ENCODE measurements at places on chromosomes 2 and 18.

DNA sequence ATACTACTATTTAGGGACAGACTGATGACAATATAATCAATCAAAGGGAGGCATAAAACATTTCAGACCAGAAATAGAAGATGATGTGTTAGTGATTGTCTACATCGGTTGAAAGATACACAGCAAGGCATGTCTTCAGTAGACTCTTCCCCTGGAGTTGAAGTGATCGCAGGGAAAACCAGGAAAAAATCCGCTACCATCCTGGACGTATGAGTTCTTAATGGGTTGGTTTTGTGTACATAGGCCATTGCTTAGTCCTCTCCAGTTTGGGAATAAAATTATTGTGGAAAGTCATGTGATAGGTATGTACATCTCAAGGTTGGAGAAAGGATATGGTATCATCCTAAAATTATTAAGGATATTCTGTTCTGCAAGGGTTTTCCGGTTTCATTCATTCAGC lies 4.3 kb downstream of the APCDD1 start:
- no peak for DNase-seq

DNA sequence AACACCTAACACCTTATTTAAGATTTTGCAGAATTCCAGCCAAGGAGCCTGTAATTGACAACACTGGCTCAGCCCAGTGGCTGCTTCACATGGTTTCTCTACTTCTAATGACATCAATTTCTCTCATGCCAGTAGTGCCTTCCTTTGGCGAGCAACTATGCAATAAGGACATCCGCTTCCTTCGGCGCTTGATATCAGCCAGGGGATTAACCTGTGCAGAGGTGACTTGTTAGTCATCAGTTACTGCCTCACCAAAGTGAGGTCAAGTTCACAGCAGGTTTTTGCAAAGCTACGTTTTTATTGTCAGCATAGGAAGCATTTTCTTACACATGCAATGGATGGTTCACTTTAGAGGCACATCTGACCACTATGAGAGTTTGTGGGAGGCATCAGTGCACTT lies 24.0 kb upstream of the EDAR start:
- no peak for DNase-seq

DNA sequence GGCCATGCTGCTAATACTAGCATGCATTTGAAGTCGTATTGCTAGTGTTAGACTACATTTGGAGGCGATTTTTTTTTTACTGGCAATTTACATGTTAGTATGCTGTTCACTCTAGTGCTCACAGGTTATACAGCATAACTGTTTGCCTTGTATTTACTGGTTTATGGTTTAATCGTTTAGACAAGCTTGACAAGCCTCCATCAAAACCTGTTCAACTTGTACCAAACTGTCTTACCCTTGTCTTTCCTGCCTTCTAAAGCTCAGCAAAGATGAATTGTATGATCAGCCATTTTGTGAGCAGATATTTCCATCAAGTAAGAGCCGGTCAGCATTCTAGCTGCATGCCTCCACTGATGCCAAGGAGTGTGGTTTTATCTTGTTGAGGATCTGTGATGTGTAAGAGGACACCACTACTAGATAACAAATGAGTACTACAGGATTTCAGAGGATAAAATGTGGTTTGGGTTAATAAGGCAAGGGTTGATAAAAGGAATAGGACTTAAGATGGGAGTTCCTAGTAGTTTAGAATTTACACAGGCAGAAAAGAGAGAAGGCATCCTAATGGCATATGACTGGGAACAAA lies 68.4 kb upstream of the ITM2C start:
- no peak for DNase-seq

- no peak for DNase-seq
Observed at GRCh38 chr2:69789175-69789721, 40.2 kb upstream of the GMCL1 start.

DNA sequence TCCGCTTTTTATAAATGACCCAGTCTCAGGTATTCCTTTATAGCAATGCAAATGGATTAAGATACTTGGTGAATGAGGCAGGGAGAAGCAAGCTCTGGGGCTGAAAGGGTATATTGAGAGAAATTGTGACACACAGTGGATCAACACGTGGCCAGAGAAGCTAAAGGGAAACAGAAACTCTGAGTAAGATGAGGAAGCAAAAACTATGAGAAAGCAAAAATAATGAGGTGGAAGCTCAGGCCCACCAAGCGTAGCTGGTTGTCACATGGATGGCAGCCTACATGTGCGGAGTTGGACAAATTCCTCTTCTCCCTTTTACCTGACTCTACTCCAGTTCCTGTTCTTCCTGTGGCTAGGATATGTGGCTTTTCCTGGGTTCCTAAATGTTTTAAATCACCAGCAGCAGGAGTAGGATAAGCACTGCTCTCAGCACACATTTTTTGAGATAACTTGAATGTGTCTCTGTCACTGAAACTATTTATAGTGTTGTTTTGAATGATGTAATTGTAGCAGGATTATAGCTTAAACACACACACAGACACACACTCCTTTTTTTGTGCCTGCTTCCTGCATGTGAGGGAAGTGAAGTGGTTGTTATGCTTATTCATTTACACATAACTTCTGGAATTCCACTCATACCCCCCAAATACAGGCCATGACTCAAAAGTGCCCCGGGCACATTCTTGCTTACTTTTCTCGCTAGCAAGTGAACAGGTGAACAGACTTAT lies 30.1 kb upstream of the EPC2 start:
- DNase-seq: no peak

- DNase-seq: no peak
Observed at GRCh38 chr2:190607014-190607597, 41.8 kb upstream of the NAB1 start.

DNA sequence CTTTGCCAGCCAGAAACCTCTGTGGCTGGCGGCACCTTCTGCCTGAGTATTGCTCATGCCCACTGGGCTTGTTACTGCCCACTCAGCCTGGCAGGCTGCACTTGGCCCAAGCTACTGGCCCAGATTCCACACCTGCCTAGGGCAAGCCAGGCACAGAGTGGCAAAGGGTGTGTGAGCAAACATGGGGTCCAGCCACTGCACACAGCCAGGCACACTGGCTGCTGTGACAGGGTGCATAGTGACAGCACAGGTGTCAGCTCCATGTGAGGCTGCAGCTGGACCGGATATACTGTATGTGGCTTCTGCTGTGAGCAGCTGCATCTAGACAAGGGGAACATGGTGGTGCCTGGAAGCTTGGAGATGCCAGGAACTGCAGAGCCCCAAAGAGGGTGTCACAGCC lies 113.9 kb downstream of the COPS8 start:
- DNase-seq: no peak

DNA sequence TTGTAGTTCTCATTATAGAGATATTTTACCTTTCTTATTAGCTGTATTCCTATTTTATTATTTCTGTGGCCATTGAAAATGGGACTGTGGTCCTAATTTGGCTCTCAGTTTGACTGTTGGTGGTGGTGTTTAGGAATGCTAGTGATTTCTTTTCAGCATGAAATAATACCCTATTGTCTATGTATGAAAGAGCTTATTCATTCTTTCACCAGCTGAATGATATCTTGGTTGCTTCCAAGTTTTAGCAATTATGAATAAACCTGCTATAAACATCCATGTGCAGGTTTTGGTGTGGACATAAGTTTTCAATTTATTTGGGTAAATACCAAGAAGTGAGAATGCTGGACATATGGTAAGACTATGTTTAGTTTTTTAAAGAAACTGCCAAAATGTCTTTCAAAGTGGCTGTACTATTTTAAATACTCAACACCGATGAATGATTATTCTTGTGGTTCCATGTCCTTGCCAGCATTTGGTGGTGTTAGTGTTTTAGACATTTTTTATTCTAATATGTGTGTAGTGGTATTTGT lies 501.6 kb upstream of the GYPC start:
- no peak for DNase-seq

GRCh38 chr18:446941-447560 lies 53.5 kb downstream of the COLEC12 start:
- no peak for DNase-seq

GRCh38 chr2:60960706-60961105 lies 56.8 kb upstream of the PEX13 start:
- DNase-seq: no peak

- DNase-seq: no peak
Observed at GRCh38 chr2:153944800-153945199, 73.1 kb downstream of the GALNT13 start.

GRCh38 chr2:231535961-231536360 lies 5.7 kb upstream of the NMUR1 start:
- no peak for DNase-seq

DNA sequence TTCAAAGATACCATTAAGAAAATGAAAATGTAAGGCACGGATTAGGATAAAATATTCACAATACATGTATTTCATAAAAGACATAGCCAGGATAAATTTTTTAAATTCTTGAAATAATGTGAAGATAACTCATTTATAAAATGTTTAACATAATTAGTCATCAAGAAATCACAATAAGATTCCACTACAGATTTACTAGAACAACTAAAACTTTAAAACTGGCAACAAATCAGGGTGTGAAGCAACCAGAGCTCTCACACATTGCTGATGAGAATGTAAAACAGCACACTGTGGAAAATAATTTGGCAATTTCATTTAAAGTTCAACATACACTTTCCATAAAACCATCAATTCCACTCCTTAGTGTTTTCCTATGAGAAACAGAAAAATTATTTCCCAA lies 89.6 kb upstream of the UBE2E3 start:
- no peak for DNase-seq

- DNase-seq: no peak
Observed at GRCh38 chr2:143379955-143380354, 250.7 kb downstream of the ARHGAP15 start.

- DNase-seq: no peak
Observed at GRCh38 chr2:231360401-231360800, 35.1 kb upstream of the B3GNT7 start.

- no peak for DNase-seq
Observed at GRCh38 chr2:239546541-239546940, 145.7 kb upstream of the HDAC4 start.

DNA sequence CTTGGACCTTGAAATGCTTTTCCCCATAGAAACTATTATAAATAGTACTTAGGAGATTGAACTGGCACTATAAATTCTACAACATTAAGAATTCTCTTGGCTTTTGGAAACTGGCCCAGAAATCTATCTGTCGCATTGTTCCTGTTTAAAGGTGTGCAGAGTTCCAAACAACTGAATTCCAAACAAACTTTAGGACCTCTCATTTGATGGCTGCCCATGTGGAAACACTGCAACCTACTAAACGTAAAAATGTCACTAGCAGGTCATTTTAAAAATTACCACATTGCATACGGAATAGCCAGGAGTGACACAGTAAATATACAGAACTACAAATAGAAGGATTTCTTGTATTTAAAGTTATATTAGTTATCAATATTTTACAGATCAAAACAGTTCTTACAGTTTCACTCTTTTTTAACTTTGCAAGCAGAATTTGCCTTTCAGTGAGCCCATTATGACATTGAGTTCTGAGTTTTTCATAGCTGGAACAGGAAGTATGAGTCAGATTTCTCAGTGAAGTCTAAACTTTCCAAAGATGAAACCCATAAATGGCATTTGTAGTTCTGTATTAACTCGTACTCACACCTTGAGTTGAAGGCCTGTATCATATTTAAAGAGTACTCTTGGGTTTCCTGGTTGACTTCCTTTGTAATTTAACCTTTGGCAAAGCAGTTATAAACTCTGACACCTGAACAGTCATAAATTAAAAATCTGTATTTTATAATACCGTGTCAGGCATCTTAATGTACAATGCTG lies 142.3 kb upstream of the BOD1L2 start:
- no peak for DNase-seq

DNA sequence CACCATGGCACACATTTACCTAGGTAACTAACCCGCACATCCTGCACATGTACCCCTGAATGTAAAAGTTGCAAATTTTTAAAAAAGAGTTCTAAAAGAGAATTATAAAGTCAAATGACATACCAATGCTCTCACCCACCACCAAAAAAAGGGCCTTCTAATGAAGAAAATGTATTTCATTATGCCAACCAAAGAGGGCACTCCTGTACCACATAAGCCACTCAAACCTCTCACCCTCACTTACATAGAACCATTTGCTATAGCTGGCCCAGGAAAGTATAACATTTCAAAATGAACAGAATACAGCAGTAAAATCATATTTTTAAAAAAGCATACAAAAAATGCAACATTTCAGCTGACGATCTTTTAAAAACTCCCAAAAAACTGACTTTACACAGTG lies 241.5 kb upstream of the PKDCC start:
- DNase-seq: no peak

DNA sequence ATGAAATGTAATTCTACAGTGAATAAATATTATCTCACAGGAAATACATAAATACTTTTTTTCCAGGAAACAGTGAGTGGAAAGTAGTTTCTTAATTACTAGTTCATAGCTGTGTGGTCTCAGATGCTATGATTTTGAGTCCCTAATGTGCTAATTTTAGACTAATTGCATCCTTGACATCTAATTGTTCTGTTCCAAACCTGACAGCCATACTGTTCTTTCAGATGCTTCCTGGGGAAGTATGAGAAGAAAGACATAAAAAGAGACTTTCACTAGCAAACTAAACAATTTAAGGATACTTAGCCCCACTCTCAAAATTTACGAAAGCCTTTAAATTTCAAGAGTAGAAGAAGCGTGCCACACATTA lies 350.9 kb upstream of the CDH20 start:
- DNase-seq: no peak

- DNase-seq: no peak
Observed at GRCh38 chr2:136110526-136110925, 7.4 kb downstream of the CXCR4 start.

- no peak for DNase-seq
Observed at GRCh38 chr2:168241208-168241607, 6.2 kb downstream of the STK39 start.

GRCh38 chr2:231923010-231923344 lies 3.2 kb downstream of the NPPC start:
- no peak for DNase-seq

GRCh38 chr18:76720683-76721082 lies 101.7 kb upstream of the ZNF236 start:
- no peak for DNase-seq

DNA sequence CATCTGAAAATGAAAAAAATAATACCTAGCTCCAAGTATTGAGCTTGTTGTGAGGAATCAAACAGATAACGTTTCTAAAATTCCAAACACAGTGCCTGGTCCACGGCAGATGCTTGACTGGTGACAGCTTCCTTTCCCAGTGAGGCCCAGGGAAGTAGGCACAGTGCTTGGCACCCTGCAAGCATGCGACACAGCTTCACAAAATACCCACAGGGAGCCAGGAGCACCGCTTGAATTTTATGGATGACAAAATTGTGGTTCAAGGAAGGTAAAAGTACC lies 205.1 kb upstream of the TNP1 start:
- no peak for DNase-seq

GRCh38 chr2:159185401-159186130 lies 100.9 kb downstream of the WDSUB1 start:
- DNase-seq: peak; percentile 46

- no peak for DNase-seq
Observed at GRCh38 chr2:5164776-5165525, 527.2 kb upstream of the SOX11 start.

- no peak for DNase-seq
Observed at GRCh38 chr2:126664234-126664633, 8.3 kb downstream of the GYPC start.

- DNase-seq: no peak
Observed at GRCh38 chr2:234587341-234588053, 90.6 kb upstream of the ARL4C start.
